ENCODE measurements at places on chromosomes 2 and 18. TPM values are rescaled to one million over a fixed set of nuclear protein-coding genes. Genes with fewer than 3 reads are reported as not detected.

TUBA3E gene
- total RNA-seq, result not detected

STPG4 gene
- 0.16 TPM for total RNA-seq

GRCh38 chr2:112833976-112834375, 2.6 kb downstream of the IL1B start:
- no peak for DNase-seq

- no peak for DNase-seq
Measured at GRCh38 chr2:36564377-36564930, 33.5 kb downstream of the FEZ2 start.

- DNase-seq, result no peak
Measured at GRCh38 chr2:108436976-108437375, 12.0 kb upstream of the GCC2 start.

- DNase-seq, result peak; percentile 80
Measured at GRCh38 chr18:2846636-2847316, at the start of gene EMILIN2. EMILIN2 (plus strand) TSS chr18:2847006; CDS start chr18:2847189, 183 bp downstream.

Data from activated CD4-positive, alpha-beta T cell treated with anti-CD3 and anti-CD28 coated beads, Interleukin-2, amount 10 ng/mL, durations not matched to agents 24 days and 14 days (primary cell).